NCI-H1092 (cell line): ENCODE measurements at places on chromosomes 1 and 21.

DNA sequence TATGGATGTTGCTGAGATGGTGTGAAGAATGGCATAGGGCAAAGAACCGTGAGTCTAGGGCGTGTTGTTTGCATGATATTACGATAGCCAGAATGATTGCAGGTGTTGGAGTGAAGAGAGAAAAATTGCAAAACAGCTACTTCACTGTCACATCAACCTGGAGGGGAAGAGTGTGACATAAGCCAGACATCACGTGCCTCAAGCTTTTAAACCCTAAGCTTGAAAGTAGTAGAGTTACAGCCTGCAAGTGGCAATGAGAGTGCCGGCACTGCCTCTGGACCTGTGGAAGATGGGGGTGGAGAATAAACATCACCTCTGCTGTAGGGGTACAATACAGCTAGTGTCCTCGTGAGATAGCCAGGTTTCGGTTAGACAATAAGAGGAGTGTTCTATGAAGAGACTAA is 11.1 kb downstream of the EEIG2 start:
- DNase-seq, result no peak

GRCh38 chr21:32537569-32537881 is 47.8 kb downstream of the TCP10L start:
- DNase-seq, result no peak

GRCh38 chr1:224106568-224107281 is 7.2 kb upstream of the FBXO28 start:
- DNase-seq, result peak; percentile 32

- DNase-seq, result no peak
These were observed 7.9 kb downstream of the COX20 start for GRCh38 chr1:244843148-244843978.

DNA sequence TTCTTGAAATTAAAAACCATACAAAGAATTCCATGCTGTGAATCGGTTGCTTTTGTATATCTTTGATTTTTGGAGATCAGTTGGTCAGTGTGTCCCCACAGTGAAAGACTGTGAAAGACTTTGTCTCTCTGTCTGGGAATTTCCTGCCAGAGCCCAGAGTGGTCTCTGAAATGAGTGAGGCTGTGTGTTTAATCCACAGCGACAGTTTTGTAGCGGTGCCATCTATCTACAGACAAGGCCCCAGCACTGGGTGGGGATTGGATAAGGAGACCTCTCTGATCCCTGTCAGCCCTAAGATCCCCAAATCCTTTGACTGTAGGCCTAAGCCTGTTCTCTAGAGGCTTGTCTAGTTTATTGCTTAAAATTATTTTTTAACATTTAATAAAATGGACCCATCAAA is 10.3 kb downstream of the GPR25 start:
- no peak for DNase-seq

DNA sequence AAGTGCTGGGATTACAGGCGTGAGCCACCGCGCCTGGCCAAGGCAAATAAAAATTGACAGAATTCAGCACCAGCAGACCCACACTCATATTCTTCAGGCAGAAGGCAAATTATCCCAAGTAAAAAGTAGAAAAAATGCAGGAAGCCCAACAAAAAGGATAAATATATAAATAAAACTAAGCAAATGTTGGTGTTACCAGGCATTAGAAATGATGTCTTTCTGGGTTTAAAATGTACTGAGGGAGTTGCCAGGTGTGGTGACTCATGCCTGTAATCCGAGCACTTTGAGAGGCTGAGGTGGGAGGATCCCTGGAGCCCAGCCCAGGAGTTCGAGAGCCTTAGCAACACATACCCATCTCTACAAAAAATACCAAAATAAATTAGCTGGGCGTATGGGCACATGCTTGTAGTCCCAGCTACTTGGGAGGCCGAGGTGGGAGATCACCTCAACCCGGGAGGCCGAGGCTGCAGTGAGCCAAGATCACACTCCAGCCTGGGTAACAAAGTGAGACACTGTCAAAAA is 6.3 kb downstream of the INTS11 start:
- peak; percentile 35 for DNase-seq

- no peak for DNase-seq
These were observed 93.3 kb upstream of the WNT4 start for GRCh38 chr1:22236166-22236565.

DNA sequence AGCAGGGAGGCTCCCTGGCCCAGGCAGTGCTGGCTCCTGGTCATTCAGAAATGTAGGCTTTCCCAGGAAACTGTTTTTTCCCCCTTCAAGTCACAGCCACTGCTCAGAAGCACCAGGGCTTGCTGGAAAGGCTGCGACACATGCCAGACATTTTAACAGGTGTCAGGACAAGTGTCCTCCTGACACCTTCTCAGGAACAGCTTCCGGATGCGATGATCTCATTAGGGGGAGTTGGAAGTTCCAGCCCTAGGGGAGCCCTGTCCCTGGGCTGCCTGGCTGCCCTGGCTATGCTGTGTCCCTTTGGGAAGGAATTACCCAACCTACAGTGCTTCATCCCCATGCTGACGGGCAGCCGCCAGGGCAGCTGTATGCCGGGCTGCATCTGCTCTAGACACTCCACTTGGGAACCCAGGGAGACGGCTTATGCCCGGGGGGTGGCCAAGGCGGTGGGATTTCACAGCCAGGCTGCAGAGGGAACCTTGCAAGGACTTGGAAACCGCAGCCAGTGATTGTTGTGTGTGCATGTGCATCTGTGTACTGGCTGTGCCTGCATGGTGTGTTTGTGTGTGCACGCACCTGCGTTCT is 41.8 kb downstream of the AJAP1 start:
- DNase-seq, result no peak

DNA sequence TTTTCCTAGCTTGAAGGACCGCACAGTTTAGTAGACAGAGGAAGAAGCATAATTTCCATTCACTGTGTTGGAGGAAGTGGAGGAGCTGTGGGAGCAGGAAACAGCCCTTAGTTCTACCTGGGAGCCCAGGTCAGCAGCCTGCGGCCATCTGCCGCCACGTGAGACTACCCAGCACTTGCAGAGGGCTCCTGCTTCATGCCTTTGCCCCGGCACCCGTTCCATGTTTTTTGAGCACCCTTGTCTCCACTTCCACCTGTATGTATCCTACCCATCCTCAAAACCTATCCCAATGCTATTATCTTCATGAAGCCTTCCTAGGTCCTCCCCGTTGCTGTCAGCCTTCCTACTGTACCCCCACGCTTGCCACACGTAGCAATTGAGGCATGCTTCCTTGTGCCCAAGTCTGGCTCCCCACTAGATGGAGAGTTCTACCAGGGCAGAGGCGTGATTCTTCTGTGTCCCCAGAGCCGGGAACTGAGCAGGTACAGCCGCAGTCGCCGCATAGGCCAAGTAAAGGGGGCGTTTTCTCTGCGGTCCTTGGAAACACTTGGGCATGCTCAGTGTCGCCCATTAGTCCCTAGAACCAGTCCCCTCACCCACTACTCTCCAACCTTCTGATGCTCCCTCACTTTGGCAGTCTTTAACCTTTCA is 1.9 kb downstream of the SLC6A9 start:
- DNase-seq, result no peak

- DNase-seq, result no peak
These were observed 150.3 kb downstream of the HMGB4 start for GRCh38 chr1:34013958-34014737.

DNA sequence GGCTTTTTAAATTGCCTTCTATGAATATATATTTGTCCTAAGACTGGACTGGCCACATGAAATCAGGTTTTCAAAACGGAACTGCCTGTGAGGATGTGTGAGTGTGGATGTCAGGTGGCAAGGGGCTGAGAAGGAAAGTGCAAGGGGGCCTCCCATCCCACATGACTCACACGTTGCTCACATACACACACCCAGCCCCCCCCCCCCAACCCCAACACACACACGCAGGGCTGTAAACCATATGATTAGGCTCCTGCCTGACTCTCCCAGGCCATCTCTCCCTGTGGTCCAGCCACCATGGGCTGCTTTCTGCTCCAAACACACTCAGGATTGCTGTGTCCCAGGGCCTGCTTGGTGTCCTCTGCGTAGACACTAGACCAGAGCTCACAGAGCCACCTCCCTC is 22.4 kb downstream of the DEGS1 start:
- no peak for DNase-seq

DNA sequence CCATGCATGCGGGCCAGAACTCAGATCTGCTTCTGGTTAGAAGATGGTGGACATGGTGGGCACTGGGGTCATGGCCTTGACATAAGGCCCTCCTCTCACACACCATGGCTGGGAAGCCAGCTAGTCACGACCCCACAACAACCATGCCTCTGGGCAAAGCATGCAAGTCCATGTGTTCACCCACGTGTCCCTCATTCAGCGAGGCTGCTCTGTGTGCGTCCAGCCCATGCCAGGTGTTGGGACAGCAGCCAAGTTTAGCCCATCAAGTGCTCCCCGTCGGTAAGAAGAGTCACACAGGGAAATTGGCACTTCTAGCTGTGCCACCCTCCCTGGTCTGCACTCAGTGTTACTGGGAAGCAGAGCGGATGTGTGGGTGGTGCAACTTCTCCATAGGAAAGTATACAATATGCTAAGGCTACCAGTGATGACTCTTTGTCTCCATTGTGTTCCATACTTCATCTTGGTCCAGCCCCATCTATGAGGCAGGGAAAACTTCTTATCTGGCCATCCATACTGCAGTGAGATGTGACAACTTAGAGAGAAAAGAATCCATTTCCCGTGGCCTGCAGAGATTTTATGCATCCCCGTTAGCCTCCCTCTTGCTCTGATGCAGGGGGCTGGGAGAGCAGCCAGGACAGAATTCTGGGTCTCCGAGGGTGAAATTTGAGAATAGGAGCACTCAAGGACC is 198.0 kb downstream of the GRIK3 start:
- peak; percentile 94 for DNase-seq

DNA sequence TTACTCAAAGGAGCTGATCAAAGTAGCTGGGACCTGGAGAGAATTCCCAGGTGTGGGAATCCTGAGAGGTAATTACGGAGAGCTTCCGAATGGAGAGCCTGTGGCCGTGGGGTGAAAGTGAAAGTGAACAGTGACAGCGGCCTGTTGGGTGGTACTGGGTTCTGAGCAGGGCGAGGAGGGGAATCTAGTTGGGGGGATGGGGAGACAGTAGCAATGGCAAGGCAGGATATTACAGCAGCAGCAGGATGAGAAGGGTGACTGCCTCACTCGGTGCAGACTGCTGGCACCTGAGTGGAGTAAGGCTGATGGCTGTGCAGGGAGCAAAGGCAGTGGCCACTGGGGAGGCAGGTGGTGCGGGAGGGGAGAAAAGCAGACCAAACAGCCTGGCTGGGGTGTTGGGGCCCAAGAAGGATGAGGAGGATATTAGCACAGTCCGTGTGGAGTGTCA is 70.3 kb upstream of the PRDX6 start:
- DNase-seq, result no peak

GRCh38 chr1:231465051-231465450 is 43.0 kb upstream of the EGLN1 start:
- no peak for DNase-seq

- no peak for DNase-seq
These were observed 8.5 kb downstream of the GGPS1 start for GRCh38 chr1:235336903-235337302.

- no peak for DNase-seq
These were observed 64.8 kb downstream of the ATP2B4 start for GRCh38 chr1:203691447-203691846.

- DNase-seq, result no peak
These were observed 31.0 kb downstream of the CC2D1B start for GRCh38 chr1:52334906-52335528.

- no peak for DNase-seq
These were observed 14.4 kb downstream of the RALGPS2 start for GRCh38 chr1:178739285-178740045.
